ENCODE measurements at places on chromosomes 1 and 21.

DNA sequence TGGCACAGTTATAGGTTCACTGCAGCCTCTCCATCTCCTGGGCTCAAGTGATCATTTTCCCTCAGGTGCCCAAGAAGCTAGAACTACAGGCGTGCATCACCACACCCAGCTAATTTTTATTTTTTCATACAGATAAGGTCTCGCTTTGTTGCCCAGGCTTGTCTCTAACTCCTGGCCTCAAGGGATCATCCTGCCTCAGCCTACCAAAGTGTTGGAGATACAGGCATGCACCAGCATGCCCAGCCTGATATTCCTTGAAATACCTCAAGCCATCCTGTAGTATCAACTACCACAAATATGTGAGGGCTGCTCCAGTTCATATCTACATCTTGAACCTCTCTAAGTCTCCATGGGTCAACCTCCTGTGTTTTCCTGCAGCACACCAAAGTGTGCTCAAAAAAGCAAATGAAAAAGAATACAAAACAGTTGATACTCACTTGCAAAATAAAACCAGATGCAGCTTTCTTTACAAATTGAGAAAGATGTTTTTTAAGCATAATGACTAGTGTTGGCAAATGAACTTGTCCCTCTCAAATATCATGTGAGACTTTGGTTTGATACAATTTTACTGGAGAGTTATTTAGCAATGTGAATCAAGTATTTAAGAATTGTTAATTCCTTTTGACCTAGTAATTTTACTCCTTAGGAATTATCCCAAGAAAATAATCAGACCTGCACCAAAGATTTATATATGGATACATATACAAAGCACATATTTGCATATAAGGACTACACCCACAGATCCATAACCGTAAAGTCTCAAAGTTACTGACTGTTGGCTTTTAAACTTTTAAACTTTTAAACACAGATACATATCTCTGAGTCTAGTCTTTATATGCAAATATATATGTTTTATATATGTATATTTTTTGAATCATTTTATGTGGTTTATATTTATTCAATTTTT lies 197.7 kb downstream of the NRIP1 start:
- no peak for DNase-seq

GRCh38 chr21:14366998-14367397 lies 15.9 kb downstream of the HSPA13 start:
- DNase-seq: no peak

DNA sequence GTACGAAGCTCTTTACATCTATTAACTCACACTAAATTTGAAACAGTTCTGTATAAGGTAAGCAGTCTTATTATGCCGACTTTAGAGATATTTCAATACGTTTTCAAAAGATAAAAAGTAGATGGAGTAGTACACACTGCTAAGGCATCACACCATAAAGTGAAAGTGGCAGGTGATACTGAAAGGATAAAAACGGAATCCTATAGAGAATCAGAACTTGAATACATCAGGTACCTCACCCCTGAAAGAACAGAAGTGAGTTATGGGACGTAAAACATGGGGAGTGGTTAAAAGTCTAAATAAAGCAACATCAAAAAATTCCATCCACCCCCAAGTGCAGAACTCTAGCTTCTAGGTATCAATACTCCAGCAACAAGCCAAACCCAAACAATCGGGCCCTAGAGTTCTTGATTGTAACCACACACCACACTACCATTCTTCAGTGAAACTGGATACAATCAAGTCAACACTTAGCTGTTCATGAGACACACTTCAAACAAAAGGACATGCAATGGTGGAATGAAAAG lies 142.6 kb downstream of the SMYD3 start:
- DNase-seq: peak; percentile 12

DNA sequence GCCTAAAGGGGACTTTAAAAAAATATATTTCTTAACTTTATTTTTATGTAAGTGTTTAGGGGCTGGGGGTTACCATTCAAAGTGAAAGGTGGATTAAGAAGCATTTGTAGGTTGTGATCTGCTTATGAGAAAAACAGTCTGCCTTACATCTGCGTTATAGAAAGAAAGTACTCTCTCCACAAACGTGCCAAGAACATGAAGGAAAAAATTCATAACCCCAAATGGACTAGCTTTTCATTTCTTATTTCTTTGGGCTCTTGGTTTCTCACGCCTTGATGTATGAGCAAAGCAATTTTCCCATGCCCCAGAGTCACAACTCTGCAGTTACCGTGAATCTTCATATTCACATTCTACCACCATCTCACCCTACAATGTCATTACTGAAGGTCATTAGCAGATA lies 1165.1 kb upstream of the ADGRL4 start:
- no peak for DNase-seq

DNA sequence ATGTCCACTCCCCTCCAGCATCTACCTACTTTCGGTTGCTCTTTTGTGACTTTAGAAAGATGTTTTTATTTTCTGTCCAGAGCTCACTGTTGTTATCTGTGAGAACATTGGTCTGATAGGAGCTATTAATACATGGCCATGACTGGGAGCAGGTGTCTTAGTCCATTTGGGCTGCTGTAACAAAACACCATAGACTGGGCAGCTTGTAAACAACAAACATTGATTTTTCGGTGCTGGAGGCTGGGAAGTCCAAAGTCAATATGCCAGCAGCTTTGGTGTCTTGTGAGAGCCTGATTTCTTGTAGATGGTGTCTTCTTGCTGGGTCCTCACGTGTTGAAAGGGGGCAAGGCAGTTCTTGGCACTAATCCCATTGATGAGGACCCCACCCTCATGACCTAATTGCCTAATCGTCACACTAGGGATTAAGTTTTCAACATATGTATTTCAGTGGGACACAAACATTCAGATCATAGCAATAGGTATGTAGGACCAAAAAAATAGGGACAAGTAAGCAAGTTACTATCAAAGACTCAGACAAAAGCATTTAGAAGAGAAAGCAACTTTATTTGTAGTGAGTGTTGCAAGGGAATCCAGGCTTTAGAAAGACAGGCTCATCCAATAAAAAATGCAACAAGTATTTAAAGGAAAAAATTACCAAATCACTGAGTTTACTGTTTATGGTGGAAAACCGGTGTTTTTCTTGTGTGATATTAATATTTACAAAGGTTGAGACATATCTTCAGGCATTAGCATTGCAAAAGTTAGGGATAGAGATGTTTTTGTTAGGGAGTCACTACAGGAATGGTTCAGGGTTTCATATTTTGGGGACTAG lies 55.2 kb upstream of the WDR26 start:
- no peak for DNase-seq

GRCh38 chr1:65477414-65478378 lies 57.2 kb downstream of the LEPR start:
- DNase-seq: no peak
